ENCODE measurements at places on chromosomes 4 and X.

GRCh38 chr4:5638976-5639375 lies 69.4 kb downstream of the EVC2 start:
- DNase-seq = no peak

GRCh38 chrX:119981286-119982070 lies 37.9 kb upstream of the NKAP start:
- peak; percentile 27 for DNase-seq

DNA sequence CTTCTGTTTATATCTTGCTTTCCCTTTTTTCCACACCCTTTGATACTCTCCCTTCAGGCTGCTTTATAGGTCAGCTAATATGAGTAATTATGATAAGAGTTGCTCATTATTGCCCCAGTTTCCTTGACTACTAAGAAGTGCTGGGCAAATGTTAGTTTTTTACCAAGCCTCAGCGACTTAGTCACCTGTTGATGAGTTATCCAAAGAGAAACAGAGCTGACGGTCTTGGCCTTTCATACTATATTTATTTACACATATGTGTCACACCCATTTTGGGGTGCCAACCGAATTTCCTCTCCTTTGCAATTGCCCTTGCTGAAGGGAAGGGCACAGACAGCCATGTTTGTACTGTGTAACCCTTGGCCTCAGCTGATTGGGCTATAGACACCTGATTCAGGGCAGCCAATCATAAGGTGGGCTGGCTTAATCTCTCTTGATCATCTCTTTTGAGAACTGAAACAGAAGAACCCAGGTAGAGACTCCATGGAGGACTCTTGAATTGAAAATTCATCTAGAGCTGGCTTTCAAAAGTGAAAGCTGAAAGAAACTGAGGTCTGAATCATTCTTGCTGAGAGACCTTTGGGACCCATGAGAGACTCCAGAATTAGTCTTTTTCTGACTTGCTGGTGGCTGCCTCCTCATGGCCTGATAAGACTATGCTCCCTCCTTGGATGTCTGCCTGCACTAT lies 111.7 kb upstream of the RPS6KA3 start:
- no peak for DNase-seq

DNA sequence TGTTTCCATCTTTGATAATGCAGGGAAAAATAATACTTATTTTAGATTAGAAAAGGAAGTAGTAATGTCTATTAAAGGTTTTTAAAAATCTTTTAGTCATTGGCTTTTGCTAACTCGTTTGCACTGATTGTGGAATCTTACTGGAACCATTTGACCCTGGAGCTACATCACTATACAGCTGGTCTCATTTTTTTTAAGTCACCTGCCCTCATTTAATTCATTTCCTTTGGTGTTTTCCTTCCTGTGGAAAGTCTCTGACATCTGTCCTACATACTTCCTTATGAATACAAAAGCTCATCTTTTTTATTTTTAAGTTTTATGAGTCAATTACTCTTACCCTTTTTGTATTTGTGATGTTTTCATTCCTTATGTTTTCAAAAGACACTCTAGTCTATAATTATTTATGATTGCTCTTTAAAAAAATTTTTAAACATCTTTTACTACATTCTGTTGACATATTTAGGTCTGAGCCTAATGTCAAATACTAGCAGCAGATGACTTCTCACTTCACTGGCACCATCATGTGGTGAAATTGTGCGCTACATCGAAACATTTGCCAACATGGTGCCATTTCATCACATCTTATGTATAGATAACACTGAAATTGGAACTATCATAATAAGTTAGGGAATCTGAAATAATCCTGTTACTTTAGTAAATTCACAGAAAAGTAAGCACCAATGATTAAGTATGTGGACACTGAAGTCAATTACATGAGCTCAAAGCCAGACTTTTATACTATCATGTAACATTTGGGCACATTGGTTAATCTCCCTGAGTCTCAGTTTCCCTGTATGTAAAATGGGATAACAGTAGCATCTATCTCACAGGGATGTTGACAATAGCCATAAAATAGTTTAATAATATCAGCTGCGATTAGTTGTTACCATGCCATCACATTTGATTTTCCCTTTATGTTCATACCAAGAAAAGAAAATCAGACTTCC lies 9.4 kb upstream of the MMAA start:
- DNase-seq = peak; percentile 65

- DNase-seq = no peak
These were observed 139.6 kb downstream of the UNC5C start for GRCh38 chr4:95409127-95409526.

Measured in renal pelvis (tissue), 12 donors.